ENCODE measurements at places on chromosomes 3 and 15.

DNA sequence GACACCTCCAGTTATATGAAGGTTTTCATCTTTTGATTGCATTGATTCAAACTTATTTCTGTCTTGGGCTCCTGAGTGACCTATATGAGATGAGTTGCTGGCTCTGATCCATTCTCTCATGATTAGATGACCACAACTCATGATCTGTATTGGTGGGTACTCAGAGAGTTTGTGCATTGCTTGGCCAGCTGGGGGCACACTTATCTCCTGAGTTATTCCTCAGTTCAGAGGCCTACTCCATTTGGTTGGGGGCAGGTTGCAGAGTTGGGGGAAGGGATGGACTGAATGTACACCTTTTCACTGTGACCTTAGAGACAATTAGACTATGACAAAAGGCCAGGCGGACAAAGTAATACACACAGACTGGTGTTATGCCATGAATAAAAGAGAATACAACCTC, 166.2 kb upstream of the SEMA6D start:
- DNase-seq: no peak

GRCh38 chr3:31106204-31106603, 211.7 kb upstream of the GADL1 start:
- DNase-seq: no peak

GRCh38 chr3:43499256-43499655, 122.6 kb downstream of the ANO10 start:
- no peak for DNase-seq

DNA sequence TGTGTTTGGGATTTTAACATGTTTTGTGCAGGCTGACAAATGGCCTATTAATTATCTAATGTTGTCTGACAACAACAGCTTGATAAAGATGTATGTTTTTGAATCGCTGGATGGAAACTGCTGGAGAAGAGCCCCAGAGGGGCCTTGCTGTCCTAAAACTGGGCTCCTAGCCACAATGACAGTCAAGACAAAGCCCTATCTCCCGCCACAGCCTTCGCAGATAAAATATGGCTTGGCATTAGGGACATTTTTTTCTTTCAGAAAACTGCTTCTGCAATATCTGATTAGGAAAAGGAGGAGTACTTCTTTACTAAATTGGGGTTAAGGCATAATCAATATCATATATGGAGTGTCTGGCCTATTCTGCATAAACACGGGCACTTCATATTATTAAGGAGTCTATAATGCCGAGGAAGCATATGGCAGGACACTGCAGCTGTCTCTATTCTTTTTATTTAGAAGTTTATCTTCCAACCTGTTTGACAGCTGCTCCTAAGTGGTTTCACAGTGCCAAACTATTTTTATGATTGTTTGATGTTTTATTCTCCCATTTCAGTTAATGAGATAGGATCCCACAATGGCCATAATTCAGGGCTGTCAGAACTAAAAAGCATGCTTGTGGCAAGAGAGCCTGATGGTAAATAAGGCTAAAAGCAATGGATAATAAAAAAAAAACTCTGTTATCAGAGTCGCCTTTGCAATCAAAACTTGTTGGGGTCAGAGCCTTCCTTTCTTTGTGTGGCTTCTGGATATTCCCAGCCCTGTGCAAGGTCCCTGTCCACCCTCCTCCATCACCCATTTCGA, 210.1 kb downstream of the MECOM start:
- DNase-seq: no peak

DNA sequence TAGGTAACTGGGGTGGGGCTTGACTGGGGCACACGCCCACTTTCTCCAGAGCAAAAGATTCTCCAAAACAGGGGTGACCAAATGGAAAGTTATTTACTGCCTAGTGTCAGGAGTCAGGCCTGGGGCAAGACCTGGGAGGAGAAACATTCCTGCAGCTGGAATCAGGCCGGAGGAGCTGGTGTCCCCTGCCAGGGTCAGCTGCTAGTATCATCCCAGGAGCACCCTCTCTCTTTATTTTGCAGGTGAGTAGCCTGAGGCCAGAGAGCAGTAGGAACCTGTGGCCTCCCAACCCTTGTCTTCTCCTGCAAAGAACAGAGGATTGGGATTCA, 32.9 kb downstream of the DNAJB8 start:
- DNase-seq: no peak

DNA sequence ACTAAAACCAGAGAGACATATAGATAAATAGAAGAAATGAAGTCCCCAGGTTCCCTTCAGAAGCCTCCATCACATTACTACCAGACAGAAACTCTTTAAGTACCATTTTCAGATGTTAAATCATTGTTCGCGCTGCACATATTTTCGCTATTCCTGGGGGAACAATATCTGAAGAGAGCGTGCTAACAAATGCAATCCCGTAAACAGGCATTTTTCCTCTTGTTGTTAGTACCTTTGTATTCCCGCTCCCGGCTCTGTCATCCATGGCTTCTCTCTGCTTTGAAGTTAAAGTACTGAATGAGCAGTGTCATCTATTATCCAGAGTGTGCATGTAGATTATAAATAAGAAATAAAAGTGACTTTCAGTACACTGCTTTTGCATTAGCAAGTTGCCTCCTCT, 412.3 kb downstream of the FOXP1 start:
- no peak for DNase-seq

DNA sequence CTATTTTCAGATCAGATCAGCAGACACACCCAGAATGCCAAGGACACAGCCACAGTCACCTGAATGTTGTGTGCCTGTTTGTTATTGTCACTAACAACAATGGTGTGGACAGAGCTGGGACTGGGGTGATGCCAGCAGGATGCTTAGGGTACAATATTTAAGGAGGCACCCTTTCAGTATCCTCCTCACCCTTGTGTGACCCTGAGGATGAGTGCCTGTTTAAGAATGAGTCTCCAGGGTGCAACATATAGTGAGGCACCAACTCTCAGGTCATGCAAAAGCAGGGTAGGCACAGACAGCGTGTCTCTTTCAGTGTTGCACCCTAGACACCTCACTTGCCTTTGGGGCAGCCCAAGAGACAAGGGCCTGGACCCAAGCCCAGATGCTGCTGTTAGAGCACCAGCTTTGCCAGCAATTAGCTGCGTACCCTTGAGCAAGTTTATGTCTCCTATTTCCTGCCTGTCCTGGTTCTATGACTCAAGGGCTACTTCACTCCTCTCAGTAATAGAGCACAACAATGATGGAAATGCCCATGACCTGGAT, 122.6 kb downstream of the AQP9 start:
- no peak for DNase-seq

- no peak for DNase-seq
Observed at GRCh38 chr3:128442949-128443348, 23.7 kb downstream of the DNAJB8 start.

- DNase-seq: no peak
Observed at GRCh38 chr15:100278596-100279380, 63.0 kb downstream of the ADAMTS17 start.

DNA sequence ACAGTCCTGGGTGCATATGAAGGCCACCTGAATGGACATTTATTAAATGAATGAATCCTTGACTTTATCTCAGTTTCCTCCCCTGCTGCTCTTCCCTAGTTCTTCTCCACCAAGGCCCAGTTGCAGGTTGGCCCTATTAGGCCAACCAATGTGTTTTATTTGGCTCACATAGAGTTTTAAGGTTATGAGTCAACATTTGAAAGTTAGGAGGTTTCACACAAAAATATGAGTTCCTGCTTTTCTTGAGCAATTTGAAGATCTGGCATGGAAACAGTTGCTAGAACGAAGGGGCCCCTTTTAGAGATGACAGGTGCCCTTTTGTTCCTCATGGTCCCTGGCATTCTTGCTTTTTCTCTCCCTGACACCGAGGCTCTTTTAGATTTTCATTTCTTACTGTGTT, 83.0 kb upstream of the PDZRN3 start:
- no peak for DNase-seq

DNA sequence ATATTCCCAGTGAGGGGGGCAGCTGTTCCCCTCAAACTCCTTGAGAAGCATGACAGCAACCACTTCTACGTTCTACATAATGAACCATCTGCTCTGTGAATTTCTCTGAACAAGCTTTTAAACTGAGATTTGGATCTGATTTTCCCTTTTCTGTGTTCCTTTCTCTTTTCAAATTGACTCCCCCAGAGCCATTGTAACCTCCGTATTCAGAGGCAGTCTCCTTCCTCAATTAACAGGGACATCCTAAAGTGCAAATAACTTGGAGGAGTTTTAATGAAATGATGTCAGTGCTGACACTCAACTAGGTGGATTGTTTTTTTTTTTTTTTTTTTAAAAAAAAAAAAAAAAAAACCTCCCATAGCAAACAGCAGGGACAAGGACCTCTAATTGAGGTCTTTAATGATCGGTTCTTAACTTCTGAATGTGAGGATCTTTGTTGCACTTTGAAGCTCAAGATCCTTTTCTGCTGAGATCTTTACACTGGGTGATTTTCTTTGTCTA, 48.8 kb downstream of the ADAMTS9 start:
- no peak for DNase-seq

DNA sequence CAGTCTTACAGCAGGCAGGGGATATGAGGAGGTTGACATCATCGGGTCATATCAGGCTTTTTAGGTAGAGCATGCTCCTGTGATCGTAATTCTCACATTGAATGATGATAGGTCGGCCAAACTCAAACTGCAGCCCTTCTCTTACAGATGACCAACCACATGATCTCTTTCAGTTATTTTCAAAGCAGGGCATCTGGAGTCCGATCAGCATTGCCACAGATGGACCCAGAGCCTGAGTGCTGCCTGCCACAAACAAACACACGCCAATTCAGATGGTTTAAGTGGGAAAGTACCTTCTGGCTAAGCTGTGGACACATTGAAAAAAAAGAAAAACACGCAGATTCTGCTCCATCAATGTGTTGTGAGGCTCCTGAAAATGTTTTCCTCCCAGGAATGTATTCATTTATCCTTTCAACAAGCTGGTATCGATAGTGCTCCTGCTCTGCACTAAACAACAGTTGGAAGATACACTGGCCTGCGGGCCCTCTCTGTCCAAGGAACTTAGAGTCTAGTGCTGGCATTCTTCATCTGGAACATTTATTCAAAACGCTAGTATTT, 31.2 kb downstream of the ARPP21 start:
- DNase-seq: no peak

DNA sequence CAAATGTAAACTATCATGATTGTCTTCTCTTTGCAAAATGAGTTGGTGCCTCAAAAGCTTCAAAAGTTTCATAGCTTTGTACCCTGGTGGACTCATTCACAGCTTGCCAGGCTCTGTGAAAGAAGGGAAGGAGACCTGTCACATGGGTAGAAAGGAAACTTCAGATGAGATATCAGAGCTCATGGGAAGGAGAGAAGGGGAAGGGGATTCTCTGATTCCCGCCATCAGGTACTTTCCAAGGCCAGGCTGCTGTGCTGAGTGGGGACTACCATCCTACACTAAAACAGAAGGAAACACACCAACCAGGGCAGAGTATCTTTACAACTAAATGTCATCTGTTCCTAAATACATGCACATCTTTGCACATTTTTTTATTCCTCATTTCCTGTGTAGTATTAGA, 9.2 kb downstream of the ILDR1 start:
- no peak for DNase-seq

GRCh38 chr3:3296979-3297381, 117.5 kb upstream of the CRBN start:
- DNase-seq: no peak

DNA sequence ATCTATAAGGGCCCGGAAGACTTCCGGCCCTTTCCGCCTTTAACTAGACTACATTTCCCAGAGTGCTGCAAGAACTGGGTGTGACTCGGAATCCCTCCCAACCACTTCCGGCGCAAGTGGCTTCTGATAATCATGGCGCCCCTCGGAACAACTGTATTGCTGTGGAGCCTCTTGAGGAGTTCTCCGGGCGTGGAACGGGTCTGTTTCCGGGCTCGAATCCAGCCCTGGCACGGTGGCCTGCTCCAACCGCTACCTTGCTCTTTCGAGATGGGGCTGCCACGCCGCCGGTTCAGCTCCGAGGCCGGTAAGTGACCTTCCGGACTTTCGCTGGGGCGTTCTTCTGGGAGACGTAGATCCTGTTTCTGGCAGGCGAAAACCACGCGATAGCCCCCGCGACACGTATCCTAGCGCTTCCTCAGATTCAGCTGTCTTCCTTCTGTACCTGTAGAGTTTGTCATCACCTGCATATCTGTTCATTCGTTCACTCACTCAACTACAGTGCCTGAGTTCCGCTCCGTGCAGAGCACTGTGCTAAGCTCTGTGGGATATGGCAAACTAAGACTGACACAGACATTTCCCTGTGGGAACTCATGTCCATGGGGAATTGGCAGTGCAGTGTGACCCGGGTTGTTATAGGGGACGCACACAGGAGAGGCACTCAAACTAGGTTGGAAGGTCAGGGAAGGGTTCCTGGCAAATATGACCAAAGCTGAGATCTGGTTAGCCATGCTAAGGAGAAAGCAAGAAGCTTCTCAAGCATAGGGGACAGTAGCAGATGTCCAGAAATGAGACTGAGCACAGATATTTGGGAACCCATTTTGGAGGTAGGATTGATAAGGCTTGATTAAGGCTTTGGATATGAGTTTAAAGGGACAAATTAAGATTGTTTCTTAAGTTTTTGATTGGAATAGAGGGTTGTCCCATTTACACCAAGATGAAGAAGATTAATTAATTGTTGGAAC, at the start of gene MRPS22:
Gene MRPS22, plus strand, starts transcription at position 126 of the 962 bp plus-strand sequence. Its CDS starts 7 bp downstream, at position 133.
- peak; percentile 68 for DNase-seq

DNA sequence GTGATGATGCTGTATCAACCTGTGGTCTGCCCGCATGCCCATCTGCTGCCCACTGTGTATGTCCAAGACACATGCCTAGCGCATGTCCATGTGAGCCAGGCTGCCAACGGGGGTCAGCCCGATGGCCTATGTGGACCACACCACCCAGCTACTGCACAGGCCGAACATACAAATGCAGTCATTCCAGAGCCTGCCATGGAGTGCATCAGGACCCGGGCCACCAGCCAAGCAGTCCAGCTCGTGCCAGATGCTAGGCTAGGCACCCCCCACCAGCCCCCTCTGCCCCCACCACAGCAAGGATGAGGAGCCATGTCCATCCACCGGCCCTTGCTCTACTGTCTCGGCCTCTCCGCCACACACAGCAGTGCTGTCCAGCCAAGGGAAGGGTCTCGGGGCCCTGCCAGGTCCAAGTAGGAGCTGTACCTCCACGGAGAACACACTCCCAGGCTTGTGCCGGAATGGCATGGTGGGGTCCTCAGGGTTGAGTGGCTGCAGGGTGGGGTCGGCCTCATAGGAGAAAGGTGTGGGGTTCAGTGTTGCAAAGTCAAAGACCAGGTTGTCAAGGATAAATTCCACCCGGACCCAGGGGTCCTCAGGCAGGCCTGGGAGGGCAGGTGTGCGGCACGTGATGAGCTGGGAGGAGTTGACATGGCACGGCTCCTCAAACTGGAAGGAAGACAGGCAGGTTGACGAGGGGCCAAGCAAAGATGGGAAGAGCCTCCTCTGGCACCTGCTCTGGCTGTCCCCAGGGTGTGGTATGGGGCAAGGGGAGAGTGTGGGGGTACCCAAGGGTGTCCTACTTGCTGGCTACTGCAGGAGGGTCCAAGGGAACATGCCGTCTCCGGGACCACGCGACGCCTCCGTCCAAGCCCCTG, 15.3 kb downstream of the PLXNB1 start:
- no peak for DNase-seq

- DNase-seq: no peak
Observed at GRCh38 chr3:52090131-52090932, 34.0 kb upstream of the DUSP7 start.

Data from activated T-helper 1 cell treated with anti-CD3 and anti-CD28 coated beads, Interleukin-2, amount 50 U/mL, for 16 hours (primary cell).